ENCODE measurements at places on chromosomes 7 and 10.

GRCh38 chr10:19003341-19003740 is 45.3 kb upstream of the MALRD1 start:
- DNase-seq: no peak

DNA sequence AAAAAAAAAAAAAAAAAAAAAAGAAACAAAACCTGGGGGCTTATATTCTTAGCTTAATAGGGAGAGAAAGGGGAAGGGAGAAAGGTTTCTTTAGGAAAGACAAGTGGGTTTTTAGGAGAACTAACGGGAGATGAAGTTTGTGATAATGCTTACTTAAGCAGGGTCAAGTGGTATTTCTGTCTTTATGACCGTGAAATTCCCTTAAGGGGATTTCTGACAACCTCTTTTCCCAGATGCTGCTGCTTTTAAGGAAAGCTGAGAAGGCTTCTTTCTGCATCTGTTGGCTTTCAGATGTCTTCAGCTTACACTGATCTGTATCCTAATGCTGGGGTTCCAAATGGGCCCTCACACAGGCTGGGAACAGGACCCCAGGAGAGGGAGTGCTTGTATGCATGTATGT is 42.6 kb downstream of the ADAMTS14 start:
- DNase-seq: no peak

- no peak for DNase-seq
Measured at GRCh38 chr7:1668396-1669063, 1.5 kb upstream of the ELFN1 start.

- no peak for DNase-seq
Measured at GRCh38 chr10:123024540-123024939, 15.7 kb downstream of the ACADSB start.

- DNase-seq: no peak
Measured at GRCh38 chr7:25297278-25297677, 69.0 kb upstream of the NPVF start.

GRCh38 chr10:88477343-88478085 is 105.6 kb downstream of the RNLS start:
- no peak for DNase-seq

- no peak for DNase-seq
Measured at GRCh38 chr10:124953421-124953820, 11.5 kb downstream of the ZRANB1 start.

DNA sequence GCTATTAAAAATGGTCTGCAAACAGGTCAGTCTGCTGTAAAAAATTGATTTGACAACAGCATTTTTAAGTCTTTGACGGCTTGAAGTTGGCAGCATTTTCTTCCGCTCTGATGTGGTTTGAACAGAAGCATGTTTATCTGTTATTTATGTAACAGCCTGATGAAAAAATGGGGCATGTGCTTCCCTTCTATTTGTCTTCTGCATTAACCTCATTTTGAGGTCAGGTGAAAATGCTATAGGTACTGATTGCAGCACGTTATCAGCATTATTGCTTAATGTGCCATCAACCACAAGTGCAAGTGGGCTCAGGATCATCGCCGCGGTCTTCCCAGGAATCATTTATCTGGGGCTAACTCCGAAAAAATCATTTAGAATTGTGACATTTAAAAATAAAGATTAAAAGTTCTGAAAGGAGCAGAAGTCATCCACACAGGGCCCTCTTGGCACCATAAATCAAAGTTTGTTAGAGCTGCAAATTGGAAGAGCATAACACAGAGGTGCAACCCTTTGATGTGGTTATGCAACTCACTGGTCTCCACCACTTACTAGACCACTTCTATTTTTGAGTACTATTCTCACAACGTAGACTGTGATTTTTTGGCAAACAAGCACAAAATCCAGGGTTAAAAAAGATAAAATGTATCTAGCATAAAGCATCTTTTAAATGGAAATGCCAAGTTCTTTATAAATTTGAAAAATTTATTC is 307.7 kb downstream of the MDFIC start:
- DNase-seq: no peak

DNA sequence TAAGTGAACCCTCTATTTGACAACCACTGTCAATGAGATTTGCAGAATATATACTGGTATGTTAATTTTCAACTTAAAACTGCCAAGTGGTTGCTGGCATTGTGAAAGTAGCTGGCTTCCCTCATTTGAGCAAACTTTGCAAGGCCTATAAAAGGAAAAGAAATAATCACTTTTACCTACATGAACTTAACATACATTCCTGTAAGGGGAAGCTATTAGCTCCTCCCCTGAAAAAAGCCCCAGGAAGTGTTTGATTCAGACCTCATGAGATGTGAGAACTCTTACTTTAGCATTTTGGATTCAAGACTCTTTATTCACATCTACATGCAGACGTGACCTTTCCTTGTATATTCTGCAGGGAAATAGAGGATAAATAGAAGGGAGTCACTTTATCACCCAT is 175.6 kb downstream of the OTUD1 start:
- no peak for DNase-seq

DNA sequence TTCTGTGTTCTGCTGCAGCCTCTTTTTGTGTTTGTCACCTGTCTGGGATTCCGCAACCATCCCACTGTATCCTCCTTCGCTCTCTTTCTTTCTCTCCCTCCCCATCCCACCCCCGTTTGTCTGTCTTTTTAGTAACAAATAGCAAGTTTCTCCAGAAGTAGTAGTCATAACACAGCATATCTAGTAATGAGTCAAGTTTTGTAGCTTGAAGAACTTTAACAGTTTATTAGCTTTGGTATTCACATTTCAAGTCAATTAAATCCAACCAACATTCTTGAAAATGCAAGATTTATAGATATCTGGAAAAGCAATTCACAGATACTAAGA is 154.1 kb upstream of the MTPN start:
- no peak for DNase-seq

GRCh38 chr10:122435212-122435827 is 19.1 kb upstream of the ARMS2 start:
- no peak for DNase-seq

DNA sequence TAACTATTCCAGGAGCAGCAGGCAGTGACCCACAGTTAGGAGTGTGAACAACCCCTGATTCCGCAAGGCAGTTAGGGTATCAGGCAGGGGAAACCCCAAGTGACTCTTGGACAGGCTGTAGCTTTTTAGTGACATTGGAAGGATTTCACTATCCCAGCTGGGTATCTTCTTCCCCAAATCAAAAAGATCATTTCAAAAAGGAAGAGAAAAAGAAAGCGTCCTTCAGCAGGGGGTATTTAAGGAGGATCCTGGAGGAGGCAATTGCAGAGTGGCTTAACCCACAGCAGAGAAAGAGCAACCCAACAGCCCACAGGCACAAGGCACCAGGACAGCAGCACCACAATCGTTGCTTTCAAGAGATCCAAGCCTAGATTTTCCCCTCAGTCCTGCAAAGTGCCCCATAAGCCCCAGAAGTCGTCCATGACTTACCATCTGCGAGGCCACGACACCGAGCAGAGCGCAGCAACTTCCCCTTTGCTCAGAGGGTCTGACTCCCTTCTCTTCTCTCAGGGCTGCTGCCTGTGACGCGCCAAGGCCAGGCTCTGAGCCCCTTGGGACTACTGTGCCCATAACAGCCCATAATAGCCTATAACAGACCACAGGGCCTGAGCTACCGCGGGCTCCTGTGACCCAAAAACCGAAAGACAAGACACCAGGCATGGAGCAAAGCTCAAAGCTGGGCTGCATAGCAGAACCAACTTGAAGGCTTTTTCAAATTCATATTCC is 19.8 kb downstream of the PIK3AP1 start:
- no peak for DNase-seq

DNA sequence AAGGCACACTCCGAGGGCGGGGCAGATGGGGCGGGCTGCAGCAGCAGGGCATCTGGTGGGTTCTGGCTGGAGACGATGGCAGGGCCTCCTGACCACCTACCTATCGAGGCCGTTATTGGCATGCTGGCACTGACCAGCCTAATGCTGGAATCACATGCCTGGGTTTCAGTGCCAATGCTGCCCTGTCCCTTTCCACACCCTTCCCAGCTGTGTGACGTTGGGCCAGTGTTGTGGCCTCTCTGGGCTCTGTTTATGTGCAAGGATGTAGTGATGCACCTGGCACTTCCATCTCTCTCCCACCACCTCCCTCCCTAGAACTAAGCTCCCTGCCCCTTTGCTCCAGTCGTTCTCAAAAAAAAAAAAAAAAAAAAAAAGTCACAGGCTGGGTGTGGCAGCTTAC is 132.9 kb downstream of the ZMIZ1 start:
- no peak for DNase-seq

DNA sequence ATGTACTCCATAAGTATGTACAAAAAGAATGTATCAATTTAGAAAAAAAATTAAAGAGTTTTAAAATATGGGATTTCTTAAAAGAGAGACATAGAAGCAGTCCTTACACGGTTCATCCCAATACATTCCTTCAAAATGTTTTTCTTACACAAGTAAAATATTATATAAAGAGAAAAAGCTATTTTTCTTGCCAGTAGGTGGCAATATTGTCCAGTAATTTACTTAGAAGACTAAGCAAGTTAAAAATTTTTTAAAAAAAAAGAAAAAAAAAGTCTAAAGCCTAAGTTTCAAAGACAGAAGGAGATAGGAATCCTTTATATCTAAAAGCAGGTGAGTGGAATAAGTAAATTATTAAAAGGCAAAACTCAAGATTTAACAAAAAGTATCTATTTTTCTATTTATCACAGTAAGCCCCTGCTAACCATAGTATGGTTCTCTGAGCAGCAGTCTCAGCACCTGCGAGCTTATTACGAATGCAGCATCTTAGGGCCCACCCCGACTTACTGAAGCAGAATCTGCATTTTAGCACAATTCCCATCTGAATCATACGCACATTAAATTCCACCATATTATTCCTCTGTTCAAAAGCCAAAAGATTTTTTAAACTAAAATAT is 240.6 kb downstream of the DGKI start:
- DNase-seq: no peak

DNA sequence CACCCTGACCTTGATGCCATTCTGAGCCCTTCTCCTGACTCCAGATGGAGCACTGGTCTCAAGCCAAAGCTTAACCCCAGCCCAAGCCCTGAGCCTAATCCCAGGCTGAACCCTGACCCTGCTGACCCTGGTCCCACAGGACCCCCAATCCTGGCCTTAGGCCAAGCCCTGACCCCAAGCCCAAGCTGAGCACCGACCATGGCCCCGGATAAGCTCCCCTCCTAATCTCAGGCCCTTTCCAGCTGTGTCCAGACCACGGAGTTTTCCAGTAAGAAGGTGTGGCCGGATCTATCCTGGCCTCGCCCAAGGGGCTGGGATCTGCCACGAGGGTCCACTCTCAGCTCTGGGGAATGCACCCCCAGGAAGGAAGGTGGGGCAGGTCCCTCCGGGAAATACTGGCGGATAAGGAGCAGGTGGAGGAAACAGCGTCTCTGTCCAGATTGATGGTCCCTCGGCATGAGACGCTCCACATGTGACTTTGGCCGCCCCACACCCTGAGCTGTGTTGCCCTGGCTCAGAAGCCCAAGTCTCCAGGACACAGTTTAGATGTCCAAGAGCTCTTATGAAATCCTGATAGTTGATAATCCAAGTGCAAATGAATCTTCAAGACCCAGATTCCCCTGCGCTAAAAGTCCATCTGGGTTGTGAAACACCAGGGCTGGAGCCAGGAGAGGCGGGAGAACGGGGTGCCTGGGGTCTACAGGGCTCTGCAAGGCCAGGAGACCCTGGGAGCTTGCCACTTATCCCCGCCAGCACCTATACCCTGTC is 10.4 kb downstream of the ELN start:
- no peak for DNase-seq

- DNase-seq: no peak
Measured at GRCh38 chr7:30074422-30075030, 46.3 kb downstream of the PLEKHA8 start.

GRCh38 chr7:129616530-129616929 is 5.0 kb downstream of the NRF1 start:
- no peak for DNase-seq

DNA sequence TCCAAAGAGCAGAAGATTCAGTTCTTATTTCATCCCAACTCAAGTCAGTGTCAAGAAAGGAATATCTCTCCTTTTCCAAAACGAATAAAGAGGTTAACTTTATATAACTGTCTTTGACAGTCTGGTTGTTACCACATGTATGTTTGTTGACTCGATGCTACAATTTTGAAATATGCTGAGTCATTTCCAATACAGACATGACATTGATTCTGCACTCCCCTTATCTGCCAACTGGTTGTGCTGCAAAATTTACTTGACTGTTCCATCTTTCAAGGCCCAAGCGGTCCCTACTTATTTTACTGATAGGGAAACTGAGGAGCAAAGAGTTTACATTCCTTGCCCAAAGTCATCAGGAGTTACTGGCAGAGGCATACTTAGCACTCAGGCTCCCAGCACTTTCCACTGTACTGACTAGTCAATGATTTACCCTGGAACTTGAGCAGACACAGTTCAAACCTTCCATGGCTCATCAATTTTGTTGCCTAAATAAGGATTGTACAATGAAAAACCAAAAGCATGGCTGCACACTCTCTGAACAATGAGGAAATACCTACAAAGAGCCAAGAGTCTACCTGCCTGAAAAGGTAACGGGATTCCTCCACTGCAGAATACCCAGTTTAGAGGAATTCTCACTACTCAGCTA is 52.8 kb downstream of the ABLIM1 start:
- DNase-seq: no peak

DNA sequence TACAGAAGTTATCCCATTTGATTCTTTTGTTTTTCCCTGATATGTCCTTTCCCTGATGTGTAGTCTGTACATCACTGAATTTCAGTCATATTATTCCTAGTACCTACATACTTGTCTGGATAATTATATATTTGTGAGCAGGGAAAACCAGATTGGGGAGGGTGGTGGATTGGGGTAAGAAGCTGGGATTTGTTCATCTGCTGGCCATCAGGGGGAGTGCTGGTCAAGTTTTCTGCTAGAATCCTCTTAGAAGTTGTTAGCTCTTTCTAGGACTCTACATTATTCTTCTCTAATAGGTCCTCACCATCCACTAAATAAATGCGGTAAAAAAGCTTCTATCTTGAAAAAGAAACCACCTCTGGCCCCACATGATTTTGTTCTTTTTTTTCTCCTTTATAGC is 232.7 kb upstream of the TAC1 start:
- DNase-seq: no peak

DNA sequence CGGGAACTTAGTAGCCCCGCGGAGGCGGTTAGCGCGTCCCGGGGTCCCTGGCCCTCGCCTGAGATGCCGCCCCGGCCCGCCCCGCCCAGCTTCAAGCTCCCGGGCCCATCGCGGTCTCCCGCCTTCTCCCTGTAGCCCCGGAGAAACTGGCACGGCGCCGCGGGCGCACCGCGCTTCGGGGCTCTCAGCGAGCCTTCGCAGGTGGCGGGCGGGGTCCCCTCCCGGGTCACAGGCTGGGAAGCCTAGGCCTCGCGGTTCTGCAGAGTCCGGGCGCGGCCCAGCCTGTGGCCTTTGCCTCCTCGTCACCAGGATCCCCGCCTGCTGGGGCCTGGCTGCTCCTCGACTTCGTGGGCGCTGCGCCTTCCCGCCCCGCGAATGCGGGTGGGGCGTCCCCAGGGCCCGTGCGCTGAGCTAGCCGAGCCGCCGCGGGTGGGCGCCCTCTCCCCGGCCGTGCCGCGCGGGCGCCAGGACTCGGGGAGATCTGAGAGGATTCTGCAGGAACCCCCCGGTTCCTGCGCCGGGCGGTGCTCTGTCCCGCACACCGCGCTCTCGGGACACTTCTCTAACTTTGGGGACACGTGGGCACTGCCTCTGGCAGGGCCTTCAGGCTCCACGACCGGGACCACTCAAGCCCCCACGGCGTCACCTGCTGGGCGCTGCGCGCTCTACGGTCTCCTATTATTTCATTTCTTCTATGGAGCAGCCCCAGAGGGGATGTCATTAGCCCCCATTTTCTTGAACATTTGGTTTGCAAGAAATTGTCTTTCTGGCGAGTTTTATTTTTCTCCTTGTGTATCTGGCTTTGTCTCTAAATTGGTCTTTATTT is 682 bp upstream of the RGS10 start:
- DNase-seq: no peak

GRCh38 chr7:47401611-47402570 is 180.0 kb downstream of the TNS3 start:
- DNase-seq: no peak

Measured in vagina (tissue), 2 donors.